ENCODE measurements at places on chromosomes 13 and 19.

GRCh38 chr13:77437267-77437666 lies 98.2 kb upstream of the SCEL start:
- DNase-seq: no peak

GRCh38 chr19:46176116-46176860 lies 28.2 kb downstream of the IGFL2 start:
- DNase-seq: no peak

DNA sequence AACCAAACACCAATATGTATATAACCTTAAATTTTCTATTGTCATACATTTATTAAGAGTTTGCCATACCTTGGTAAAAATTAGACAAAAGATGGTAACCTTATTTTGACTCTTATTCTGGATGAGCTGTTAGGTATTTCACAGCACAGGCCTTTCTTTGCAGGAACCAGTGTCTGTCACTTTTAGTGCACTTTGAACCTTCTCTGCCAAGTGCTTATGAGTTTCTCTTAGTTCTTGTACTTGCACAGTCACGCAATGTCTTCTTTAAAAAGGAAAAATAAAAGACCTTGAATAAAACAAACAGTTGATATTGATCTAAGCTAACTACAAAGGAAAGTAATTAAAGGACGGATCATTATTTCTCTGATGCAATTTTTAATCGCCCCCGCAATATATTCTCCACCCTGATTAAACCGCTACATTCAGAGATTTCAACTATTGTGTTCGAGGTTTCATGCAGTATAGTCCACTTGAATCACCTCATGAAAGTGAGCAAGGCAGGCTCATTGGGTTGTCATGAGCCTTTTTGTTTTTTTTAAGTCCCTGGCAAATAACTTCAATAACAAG lies 534.5 kb downstream of the KLF5 start:
- no peak for DNase-seq

DNA sequence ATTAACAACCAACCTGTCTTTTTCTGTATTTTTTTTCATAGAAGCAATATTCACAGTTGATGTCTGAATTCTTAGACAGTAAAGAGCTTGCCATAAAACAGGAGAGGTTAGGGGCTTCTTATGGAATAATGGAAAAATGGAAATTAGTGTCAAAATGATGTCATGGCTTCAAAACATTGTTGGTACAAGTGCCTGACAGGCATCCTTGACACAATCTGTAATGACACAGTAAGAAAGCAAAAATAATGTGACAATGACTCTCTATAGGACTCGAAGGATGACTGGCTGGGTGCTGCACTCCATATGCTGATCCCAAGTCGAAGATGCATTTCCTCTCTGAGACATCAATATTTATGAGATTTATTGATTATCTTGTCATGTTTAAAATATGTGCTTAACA lies 205.3 kb upstream of the DACH1 start:
- no peak for DNase-seq

DNA sequence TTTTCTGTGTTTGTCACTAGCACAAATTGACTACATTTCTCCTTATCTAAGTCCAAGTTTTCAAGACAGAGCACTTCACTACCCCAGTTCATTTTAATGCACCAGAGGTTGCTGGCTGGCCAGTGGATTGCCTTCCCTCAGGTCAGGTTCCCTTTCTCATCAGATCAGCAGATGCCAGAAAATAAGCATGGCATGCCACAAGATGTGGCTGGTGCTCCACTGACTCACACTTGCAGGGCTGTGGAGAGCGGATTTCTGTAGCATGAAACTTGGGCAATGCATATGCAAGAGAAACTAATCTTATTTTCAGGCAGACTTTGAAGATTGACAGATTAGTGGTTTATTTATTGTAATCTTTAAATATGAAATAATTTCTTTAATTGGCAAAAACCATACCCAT lies 79.5 kb downstream of the RUBCNL start:
- no peak for DNase-seq

Data from muscle of back (tissue), 13 donors.